G401 (cell line): ENCODE measurements at places on chromosomes 1 and 21.

- DNase-seq, result no peak
Measured at GRCh38 chr1:110928904-110929303, 34.8 kb downstream of the LRIF1 start.

DNA sequence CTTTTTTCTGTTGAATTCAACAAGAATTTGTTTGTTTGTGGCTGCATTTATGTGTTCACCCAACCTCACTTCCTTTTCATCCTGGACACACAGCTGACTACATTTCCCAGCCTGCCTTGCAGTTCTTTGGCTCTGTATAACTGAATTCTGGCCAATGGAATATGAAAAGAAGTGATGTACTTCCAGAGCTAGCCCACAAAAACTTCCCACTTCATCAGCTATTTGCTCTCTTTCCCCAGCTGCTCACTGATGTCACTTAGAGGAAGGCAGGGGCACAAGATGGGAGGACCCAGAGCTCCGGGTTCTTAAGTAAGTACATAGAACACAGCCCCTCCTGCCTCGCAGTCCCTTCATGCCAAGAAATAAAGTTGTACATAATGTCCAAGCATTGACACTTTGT lies 235.0 kb upstream of the FGGY start:
- DNase-seq, result peak; percentile 27

DNA sequence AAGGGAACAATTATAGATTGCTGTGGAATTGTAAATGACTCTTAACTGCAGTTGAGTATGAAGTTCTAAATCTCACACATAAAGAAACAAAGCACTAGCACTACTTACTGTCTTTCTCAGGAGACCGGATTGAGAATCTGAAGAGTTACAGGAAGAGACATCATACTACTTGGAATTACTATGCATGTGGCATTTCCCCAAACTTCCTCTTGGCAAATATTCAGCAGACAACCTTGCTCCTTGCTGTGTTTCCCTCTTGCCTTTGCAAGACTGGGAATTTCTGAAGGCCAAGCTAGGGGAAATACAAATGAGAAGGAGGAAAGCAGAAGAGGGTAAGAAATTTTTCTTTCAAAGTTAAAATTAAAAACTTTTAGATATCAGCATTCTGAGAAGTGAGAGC lies 173.6 kb upstream of the KCTD3 start:
- no peak for DNase-seq

- no peak for DNase-seq
Measured at GRCh38 chr1:172211221-172211620, 209.3 kb upstream of the C1orf105 start.
